Amniotic epithelial cell (primary cell): ENCODE measurements at places on chromosomes 7 and 10.

DNA sequence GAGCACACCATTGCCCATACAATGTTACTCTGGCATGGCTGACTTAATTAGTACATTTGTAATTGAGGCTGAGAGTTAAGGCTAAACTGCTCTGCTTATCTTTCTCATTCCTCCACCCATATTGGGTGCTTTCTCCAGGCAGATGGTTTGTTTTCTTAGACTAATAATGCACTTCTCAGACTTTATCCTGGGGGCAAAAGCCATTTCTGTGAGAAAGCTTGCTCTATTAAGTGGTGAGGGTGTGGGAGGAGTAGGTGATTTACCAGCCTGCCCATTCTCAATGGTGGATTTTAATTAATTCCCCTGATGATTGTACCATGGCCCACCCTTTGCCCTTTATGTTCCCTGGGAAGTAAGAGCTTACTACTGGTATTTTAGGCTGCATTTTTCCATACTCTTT is 174.8 kb downstream of the FOXP2 start:
- no peak for DNase-seq

DNA sequence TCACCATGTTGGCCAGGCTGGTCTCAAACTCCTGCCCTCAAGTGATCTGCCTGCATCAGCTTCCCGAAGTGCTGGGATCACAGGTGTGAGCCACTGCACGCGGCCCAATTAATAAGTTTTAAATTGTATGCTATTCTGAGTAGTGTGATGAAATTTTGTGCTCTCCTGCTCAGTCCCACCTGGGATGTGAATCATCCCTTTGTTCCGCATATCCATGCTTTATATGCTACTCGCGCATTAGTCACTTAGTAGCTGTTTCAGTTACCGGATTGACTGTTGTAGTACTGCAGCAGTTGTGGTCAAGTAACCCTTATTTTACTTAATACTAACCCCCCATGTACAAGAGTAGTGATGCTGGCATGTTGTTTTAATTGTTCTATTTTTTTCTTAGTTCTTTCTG is 47.3 kb upstream of the OIT3 start:
- peak; percentile 85 for DNase-seq

- peak; percentile 13 for DNase-seq
These were observed 39.3 kb downstream of the CELF2 start for GRCh38 chr10:11057018-11057417.

DNA sequence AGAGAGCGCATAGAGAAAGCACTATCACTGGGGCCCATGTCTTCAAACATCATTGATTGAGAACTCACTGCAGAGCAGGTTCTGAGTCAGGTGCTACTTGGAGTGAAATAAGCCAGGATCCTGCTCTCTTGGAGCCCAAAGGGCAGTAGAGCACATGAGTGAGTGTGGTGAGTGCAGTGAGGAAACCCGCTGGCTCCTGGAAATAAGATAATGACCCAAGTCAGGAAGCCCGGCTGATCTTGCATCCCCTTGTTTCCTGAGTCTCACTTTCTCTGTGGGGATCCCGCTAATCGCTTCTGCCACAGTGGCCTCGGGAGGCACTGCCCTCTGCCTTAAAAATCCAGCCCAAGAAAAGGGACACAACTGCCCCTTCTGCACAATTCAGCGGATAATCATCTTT is 7.1 kb upstream of the FAM107B start:
- DNase-seq = no peak

- no peak for DNase-seq
These were observed 19.6 kb downstream of the C10orf62 start for GRCh38 chr10:97608991-97609561.

- no peak for DNase-seq
These were observed 26.2 kb downstream of the KAZALD1 start for GRCh38 chr10:101087965-101088364.

DNA sequence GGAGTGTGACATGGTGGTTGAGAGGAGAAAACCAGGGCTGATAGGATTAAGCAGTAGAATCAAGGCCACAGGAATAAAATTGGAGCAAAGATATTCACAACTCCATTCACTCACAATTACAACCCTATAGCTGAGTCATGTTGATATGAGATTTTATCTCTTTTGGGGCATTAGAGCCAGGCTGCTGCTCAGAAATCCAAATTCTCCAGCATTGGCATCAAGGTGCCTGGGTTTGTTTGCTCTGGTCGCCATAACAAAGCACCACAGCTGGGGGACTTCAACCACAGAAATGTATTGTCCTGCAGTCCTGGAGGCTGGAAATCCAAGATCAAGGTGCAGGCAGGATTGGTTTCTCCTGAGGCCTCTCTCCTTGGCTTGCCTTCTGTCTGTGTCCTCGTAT is 52.5 kb upstream of the GRB10 start:
- no peak for DNase-seq

DNA sequence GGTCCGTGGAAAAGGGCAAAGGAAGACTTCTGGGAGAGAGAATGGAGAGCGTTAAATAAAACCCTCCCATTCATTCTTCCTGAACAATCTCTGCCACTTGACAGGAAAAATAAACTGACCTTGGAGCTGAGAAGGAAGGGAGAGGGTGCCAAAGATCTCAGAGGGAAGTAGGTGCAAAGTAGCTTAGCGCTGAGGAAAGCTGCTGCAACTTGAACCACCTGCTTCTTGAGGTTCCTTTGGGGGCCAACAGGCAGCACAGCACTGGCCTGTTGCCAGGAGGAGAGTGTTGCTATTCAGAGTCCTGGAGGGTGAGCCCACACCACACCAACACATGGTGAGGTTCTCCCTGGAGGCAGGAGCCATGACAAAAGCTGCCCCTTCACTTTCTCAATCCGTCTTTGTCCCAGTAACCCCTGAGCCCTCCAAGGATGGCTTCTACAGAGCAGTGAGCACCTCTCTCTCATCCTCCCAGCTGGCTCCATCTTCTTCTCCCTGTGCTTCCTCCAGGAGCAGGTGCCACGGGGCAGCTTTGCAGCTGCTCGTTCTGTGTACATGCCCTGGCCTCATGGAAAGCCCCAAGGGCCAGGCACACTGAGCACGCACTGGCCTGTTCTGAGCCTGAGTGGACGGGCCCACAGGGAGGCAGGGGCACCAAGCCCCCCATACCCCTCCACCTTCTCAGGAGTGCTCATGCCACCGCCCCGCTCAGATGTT is 101.3 kb downstream of the STRA8 start:
- DNase-seq = no peak

DNA sequence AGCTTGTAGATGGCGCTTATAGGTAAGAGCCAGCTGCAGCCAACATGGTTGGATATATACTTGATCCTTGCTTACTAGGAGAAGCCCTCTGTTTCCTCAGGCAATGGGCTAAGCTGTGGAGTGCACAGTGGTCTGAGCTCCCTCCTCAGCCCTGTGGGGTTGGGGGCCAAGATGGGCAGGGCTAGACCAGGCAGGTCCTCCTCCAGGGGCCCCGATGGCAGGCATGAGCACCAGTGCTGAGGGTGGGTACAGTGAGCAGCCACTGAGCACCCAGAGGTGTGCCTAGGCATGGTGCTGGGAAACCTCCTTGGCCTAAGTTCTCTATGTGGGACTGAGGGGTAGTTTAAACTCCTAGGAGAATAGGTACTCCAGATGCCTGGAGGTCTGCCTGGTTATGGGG is 680.2 kb downstream of the SUGCT start:
- DNase-seq = no peak

DNA sequence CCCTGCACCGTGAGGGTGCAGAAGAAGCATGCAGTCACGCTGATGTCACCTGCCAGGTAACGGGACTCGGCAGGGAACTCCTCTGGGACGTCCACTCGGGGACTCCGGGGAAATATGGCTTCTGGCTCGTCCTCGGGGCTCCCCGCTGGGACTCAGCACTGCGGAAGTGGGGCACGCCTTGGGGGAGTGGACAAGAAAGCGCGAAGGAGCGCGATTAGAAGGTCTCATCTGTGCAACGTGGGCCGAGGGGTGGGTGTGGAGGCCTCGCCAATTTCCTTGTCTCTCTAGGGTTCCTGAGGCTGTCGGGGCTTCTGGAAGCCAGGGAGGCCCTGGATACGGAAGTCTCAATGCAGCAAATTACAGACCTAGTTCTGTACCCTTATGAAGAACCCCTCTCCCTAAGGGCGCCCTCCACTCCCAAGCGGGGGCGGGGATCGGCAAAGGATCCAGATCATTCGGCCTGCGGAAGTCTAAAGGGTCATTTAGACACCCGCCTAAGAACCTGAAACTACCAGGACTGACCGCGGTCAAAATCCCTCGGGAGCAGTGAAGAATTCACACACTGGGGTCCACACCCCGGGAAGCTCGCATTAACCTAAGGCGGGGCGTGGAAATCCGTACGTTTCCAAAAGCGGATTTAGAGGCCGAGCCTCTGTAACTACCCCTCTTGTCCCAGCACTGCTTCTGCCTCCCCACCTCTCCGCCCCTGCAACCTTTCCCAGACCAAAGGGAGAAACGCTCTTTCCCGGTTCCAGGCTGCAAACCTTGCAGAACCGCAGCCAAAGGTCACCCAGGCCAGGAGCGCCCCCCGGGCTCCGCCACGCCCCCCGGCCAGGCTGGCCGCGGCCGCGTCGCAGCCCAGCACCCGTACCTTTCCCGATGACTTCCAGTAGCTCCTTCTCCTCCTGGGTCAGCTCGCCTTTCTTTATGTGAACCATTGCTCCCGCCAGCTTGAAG is 640 bp downstream of the ANKMY2 start:
- DNase-seq = peak; percentile 43

DNA sequence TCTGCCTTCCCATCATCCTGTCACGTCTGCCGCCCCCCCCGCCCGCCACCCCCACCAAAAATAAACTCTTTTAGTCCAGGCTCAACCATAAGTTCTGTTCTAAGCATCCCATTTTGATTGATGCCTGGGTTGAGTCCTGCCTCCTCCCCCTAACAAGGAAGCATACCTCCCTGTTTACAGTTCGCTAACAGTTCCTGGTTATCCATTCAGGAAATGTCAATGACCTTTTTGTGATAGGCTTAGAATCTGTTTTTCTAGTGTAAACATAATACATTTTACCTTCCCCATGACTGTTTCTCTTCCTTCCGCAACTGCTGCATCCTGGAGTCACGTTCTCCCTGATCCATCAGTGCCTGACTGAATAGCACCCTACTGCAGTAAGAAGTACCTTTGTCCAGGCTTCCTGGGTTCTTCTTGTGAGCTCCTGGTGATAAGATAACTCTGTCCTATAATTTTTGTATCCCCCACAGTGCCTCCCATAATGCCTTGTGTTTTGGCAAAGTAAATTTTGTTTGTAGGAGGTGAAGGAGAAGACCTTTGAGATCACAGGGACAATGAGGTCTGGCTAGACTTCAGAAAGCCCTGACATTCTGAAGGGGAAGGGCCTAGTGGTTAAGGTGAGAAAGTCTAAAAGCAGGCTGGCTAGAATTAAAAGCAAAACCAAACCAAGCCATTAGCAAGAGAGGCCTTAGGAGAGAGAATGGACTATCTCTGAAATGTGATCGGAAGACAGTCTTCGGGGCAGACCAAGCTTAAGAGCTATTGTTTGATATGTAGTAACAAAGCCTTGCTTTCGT is 7.3 kb downstream of the AGFG2 start:
- DNase-seq = no peak

GRCh38 chr7:37462138-37462537 is 13.5 kb upstream of the ELMO1 start:
- no peak for DNase-seq
